ENCODE measurements at places on chromosomes 4 and X.

DNA sequence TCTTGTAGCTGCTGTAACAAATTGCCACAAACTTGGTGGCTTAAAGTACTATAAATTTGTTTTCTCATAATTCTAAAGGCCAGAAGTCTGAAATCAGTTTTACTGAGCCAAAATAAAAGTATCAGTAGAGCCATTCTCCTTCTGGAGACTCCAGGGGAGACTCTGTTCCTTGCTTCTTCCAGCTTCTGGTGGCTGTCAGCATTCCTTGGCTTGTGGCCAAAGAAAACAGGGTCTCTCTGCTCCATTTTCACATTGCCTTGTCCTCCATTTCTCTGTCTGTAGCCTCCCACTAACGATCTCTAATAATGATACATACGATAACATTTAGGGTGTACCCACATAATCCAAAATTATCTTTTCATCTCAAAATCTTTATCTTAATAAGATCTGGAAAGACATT is 200.4 kb downstream of the MAB21L2 start:
- no peak for DNase-seq

- DNase-seq = no peak
Observed at GRCh38 chr4:4818415-4819212, 40.9 kb upstream of the MSX1 start.

GRCh38 chrX:108223585-108223984 is 132.0 kb downstream of the ATG4A start:
- DNase-seq = no peak

DNA sequence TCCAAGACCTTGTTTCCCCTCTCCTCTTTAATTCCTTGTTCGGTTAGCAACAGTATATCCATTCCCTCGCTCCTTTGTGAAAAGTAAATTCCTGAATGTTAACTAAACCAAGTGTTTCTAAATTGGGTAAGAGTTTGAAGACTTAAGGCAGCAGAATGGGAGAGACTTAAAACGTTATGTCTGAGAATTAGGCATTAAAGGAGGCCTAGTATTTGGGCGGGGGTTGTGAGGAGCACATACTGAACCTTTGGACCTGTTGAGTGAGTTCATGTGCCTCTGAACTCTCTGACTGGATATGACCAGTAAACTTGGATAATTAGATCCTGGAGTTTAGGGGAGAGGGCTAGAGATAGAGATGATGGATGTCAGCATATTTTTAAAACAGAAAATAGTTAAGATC is 1.2 kb downstream of the MSMO1 start:
- peak; percentile 22 for DNase-seq

- DNase-seq = no peak
Observed at GRCh38 chr4:36308150-36308549, 26.7 kb downstream of the DTHD1 start.

GRCh38 chrX:106791495-106791894 is 11.0 kb upstream of the TBC1D8B start:
- DNase-seq = no peak

- DNase-seq = no peak
Observed at GRCh38 chr4:126772662-126773061, 860.1 kb upstream of the INTU start.

DNA sequence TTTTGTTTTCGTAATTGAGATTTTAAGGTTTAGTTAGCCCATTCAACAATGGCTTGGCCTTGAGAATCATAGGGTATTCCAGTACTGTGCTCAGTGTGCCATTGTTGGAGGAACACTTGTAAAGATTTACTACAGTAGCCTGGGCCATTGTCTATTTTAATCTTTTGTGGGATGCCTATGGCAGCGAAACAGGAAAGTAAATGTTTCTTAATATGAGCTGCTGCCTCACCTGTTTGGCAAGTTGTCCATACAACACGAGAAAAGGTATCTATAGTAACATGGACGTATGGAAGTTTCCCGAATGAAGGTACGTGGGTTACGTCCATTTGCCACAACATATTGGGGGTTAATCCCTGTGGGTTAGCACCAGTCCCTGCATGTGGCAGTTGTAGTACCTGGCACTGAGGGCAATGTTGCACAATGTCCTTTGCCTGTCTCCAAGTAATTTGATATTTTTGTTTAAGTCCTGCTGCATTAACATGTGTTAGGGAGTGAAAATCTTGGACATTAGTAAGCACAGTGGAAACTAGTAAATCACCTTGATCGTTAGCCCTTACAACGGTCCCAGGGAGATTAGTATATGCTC is 38.6 kb upstream of the AADAT start:
- no peak for DNase-seq

DNA sequence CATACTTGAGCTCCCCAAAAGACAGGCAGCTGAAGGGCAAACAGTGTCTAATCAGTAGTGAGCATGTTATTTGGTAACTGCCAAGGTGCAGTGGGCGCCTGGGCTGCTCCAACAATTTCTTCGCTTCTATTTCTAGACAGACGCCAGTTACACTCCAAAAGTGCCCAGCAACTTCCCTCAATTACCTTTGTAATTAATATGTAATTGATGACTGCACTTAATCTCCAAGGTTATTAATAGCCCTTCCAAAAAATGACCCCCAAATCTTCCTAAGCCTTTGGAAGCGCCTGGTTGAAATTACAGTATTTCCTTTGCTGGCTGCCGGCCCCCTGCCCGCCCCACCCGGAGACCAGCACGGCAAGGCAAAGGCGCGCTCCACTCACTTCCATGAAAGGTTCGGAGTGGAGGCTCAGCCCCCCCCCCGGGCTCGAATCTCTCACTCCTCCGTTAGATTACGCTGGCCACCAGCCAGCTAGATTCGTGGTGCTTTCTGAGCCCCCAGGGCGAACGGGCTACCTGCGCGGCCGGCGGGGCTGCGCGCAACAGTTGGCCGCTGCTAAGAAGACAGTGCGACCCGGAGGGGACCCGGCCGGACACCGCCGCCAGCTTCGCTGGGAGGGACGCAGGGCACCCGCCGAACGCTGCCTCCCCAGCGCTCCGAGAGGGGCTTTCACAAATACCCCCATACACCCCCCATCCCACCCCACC is 1.9 kb downstream of the GPC4 start:
- DNase-seq = no peak

DNA sequence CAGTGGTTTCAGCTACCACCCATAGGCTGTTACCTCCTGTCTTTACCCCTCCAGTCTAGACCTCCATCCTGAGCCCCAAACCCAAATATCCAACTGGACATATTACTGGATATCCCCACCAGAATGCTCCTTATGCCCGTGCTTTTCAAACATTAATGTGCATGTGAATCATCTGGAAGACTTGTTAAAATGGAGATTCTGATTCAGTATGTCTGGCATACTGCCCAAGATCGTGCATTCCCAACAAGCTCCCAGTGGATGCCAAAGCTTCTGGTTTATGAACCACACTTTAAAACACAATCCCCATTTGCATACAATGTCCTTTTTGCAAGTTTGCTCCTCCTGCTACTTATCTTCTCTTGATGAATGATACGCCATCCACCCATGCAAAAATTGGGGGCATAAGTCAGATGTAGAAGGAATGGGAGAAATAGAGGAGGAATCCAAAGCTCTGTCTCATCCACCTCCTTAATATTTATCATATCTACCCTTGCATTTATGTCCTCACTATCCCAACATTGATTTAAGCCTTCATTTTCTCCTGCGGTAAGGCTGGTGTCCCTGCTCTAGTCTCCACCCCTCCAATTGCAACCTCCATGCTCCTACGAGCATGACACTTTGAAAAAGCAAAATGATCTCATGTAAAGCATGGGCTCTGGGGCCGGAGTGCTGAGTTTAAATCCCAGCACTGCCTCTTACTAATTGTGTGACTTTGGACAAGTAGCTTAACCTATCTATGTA is 7.4 kb upstream of the PGRMC1 start:
- no peak for DNase-seq

DNA sequence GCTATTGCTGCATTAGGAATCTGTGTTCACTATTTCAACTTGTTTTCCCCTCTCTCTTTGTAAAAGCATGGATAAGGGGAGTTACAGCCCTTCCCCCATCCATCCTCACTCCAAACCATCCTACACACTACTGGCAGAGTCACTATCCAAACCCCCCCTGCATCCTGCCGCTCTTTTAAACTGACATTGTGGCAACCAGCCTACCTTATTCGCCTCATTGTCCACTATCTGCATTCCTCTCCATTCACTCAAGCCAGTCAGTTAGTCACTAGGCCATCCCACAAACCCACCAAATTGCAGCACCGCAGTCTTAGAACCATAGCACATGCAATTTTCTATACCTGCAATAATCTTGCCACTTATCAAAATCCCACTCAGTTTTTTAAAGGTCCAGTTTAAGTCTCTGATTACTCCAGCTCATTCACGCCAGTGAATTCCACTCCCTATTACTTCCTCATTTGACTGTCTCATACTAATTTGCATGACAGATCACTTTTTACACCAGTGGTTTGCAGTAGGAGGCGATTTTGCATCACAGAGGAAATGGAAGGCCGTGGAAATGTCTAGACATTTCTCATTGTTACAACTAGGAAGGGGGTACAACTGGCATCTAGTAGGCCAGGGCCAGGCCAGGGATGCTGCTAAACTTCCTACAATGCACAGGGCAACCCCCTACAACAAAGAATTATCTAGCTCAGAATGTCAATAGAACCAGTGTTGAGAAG is 181.8 kb downstream of the HS6ST2 start:
- no peak for DNase-seq

DNA sequence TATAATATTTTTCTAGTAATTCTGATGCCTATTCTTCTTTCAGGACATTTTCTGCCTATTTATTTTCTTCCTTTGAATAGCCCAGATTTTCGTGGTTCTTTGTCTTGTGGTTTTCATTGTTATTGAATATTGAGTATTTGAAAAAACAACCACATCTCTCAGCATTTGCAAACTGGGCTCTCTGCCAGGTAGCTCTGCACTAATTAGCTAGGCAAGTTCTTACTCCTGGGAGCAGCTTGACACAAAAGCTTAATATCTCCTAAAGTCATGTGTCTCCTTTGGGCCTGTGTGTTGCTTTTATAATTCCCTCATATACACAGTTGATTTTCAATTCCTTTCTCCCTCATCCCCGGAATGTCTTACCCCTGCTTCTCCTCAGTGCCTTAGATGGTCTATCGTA is 413.5 kb upstream of the GRIA3 start:
- no peak for DNase-seq

DNA sequence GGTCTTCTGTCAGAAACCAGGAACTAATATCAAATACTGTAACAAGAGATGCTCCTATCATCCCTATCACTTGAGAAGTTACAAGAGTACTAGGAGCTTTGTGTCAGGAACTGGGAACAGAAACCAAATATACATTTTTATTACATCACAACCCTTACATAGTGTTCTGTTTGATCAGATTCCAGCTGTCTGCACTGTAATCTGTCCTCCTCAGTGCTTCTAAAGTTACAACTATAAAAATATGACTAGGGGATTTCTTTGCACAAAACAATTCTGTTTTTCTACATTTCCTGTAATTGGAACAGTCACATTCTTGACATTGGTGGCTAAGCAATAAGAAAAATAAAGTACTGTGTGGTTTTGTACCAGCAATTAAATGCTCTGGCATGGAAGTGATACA is 686.0 kb downstream of the PDHA2 start:
- DNase-seq = no peak

GRCh38 chr4:141140391-141141200 is 7.3 kb upstream of the RNF150 start:
- DNase-seq = no peak

GRCh38 chr4:111761531-111761930 is 383.7 kb upstream of the FAM241A start:
- no peak for DNase-seq

DNA sequence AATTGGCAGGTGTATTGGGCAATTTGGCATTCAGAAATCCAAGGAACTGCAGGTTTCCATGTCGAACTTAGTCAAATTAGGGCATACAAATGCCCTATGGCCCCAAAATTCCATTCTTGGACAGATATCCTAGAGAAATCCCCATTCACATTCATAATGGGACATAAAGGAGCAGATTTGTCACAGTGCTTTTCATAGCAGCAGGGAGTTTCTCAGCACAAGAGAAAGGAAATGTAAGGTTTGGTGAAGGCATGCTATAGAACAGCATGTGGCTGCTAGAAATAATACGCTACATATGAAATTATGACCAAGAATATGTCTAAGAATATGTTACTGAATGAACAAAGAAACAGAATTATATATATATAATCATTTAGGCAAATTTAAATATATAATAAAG is 437.5 kb upstream of the BOD1L1 start:
- DNase-seq = no peak

GRCh38 chr4:87559090-87559837 is 30.1 kb upstream of the SPARCL1 start:
- DNase-seq = no peak

DNA sequence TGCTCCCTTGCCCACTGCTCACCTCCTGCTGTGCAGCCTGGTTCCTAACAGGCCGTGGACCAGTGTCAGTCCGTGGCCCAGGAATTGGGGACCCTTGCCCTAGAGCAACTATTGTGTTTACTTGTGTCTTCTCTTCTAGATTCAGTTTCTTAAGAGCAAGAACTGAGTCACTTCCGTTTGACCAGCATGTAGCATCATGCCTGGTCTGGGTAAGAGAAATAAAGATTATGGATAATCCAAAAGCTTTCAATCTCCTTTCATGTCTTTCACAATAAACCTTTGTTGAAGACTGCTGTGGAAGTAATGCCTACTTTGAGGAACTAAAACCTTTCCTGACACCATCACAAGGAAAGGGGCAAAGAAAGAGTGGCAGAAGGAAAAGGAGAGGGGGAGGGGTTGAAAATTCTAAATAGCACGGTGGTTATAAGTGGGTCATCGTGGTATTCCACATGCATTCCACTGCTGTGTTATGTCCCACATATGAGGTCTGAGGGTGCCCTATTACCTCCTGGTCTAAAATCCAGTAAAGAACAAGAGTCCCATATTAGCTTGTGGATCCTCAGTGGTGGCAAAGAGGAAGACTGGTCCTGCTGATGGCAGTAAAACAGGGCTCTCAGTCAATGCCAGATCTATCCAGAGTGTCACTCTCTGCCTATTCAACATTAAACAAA is 133.4 kb downstream of the RASL11B start:
- DNase-seq = no peak

DNA sequence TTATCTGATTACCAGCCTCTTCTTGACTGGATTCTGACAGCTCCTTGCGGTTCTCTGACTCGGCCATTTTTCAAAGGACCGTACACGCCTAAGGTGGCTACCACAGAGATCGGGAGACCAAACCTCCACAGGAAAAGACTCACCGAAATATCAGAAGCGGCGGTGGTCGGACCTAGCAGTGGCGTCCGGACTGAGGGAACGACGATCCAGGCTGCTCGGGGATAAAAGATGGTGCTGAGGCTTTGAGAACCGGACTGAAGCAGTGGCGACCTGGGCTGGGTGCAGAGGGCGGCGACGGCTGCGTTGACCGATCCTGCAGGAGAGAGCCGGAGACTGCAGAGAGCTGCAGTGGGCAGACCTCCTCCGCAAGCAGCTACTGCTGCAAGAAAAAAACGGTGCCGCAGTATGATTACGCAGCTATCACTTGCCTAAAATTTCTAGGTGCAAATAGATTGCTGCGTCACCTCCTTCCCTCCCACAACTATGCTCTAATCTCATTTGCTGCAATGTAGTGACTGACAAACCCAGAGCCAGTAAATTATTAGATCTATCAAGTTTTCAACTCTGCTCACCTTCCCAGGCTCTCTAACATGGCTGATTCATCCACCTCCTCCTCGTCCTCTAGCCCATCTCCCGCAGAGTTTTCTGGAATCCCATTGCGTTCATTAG is at the start of gene NAP1L2:
Gene NAP1L2 (minus strand): TSS at position 426 of the 669 bp plus-strand sequence. CDS start 359 bp downstream, at position 67.
- DNase-seq = no peak
